Nasal cavity respiratory epithelium epithelial cell of viscerocranial mucosa (primary cell): ENCODE measurements at places on chromosomes 1 and 21. TPM values are rescaled to one million over a fixed set of nuclear protein-coding genes. Genes with fewer than 3 reads are reported as not detected.

Gene ARHGEF16
- total RNA-seq: 18.1 and 22.8 TPM in 2 replicates

Gene GSTM5
- total RNA-seq: not detected in 2 replicates

Gene GBP3
- 8.9 and 32.0 TPM in 2 replicates for total RNA-seq

Gene S100A9
- total RNA-seq: 1,477 and 2,600 TPM in 2 replicates

Gene NCAM2
- total RNA-seq: 0.50 TPM in 1 of 2 replicates, not detected in the other

Gene FAAH
- 7.2 and 11.7 TPM in 2 replicates for total RNA-seq

Gene CNR2
- total RNA-seq: not detected in 2 replicates

Gene TAL1
- under 0.01 TPM in 1 of 2 replicates, not detected in the other for total RNA-seq

Gene DMBX1
- under 0.01 TPM in 1 of 2 replicates, not detected in the other for total RNA-seq

Gene KCNC4
- 0.68 and 7.0 TPM in 2 replicates for total RNA-seq
